Right lung (tissue), 10 donors: ENCODE measurements at places on chromosomes 5 and 9. TPM values are rescaled to one million over a fixed set of nuclear protein-coding genes. Genes with fewer than 3 reads are reported as not detected.

GRCh38 chr9:17191082-17191481 is 56.2 kb downstream of the CNTLN start:
- DNase-seq: no peak

DNA sequence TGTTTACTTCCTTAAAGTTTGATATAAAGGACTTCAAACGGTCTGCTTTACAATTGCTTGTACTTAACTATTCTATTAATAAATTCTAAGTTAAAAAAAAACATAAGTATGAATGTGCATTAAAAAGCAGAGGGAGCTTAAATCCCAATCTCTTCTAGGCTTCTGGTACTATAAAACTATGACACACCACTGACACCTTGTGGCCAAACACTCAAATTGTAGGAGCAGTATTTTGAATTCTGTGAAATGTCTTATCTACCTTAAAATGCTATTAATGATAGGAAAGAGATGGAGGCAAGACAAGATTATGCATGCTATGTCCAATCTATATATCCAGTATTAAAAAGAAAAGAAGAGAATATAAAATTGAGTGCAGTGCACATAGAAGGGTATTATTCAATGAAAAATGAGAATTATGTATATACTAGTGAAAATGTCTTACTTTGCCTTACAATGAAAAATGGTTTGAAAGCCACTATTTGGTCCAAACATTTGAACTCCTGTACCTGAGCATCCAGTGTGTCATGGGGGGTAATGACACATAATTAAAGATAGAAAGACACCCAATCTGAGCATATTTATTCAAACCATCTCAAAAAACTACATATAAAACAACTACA is 87.6 kb downstream of the ERP44 start:
- no peak for DNase-seq

GRCh38 chr5:79859588-79859987 is 131.5 kb downstream of the MTX3 start:
- no peak for DNase-seq

DNA sequence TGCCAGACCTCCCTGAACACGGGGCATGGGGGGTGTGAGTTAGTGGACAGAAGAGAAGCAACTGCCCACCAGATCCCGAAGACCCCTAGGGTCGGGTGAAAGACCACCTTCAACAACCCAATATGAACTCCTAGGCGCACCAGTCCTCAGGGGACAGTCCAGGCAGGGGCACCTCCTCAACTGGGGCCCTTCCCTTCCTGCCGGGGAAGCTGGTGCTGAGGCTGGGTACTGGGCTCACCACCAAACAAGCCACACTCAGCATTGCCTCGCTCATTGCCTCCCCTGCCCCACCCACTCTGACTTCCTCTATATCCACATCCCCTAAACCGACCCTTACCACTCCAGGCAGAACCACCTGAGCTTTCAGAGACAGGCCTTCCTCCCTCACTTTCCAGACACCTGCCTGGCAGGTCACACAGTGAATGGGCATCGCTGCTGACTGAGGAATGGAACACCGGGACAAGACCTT is 42.5 kb downstream of the SEMA4D start:
- DNase-seq: no peak

DNA sequence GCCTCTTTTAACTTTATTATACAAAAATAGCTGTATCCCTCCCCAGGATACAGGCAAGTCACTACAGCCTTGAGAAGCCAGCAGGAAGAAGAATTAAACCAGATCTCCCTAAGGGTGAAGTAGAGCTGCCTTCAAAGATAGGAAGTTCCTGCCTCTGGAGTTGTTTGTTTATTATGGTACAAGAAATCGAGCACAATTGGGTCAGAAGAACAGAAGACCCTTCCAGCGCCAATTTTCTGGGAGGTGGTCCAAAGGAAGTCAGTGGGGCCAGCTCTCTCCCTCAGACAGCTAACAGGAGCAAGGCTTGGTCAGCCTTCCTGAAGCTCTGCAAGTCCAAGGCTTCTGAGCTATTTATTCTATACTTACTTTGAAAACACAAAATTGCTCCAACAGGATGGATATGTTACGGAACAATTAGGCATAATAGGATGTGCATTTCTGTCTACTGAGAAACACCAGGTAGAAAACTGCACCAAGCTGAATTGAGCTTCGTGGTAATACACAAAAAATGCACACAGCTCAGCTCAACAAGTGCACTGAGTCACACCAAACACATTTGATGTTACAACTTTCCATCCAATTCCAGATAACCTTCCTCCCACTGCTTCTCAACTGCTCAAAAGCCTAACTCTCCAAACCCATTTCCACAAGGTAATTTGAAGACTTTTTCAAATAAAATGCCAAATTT is 16.0 kb downstream of the SERINC5 start:
- DNase-seq: peak; percentile 72

- DNase-seq: no peak
Measured at GRCh38 chr9:3736161-3736560, 210.4 kb upstream of the RFX3 start.

Gene HK3
- 0.70 TPM for polyA plus RNA-seq

- DNase-seq: peak; percentile 5
Measured at GRCh38 chr5:110836851-110837250, 98.0 kb downstream of the SLC25A46 start.

- no peak for DNase-seq
Measured at GRCh38 chr9:114570742-114571141, 16.8 kb upstream of the ATP6V1G1 start.

- DNase-seq: no peak
Measured at GRCh38 chr5:137617528-137618205, 118.2 kb downstream of the KLHL3 start.

GRCh38 chr5:96253140-96253539 is 179.9 kb downstream of the PCSK1 start:
- no peak for DNase-seq

- no peak for DNase-seq
Measured at GRCh38 chr9:5876026-5876425, 14.7 kb upstream of the MLANA start.

GRCh38 chr5:170923910-170924620 is 62.2 kb downstream of the RANBP17 start:
- no peak for DNase-seq

DNA sequence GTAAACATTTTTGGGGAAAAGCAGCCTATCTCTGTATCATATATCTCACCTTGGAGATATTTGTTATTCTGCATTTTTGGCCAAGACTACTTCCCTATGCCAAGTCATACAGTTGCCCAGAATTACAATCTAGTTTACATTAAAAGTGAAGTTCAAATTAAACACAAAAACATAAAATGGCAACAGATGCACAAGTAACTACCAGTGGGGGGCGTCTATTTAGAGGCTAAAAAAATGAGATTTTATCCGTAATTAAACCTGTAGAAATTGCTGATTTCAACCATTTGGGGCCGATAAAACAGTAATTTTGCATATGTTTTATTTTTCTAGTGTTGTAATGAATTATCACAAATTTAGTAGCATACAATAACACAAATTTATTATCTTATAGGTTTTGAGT is 787.1 kb upstream of the CHD1 start:
- no peak for DNase-seq

DNA sequence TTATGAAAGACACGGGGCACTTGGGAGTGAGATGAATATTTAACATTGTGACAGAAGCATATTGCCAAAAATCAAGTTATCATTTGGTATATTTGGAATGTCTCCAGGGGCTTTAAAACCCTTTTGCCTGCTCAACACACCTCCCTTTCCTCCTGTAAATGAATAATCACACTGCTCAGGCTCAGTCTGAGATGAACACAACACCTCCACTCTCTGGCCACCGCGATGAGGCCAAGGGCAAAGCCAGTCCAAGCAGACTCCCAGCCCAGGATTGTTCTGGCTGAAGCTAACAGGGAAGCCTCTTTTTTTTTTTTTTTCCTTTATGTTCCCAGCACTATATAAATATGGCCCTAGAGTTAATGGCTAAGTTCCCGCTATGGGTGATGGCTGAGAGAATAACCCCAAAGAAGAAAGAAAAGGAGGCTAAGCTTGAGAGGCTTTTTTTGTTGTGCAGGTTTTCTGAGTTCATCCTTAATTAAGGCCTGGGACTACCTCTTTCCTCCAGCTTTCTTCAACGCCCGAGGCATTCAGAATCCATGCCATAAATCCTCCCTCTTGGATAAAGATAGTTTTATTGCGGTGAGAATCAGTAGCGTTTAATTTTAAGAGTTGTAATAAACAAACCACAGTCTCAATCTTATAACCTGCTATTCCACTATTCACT is 10.5 kb upstream of the ERAP1 start:
- DNase-seq: no peak

GRCh38 chr9:125238127-125238914 is 2.8 kb downstream of the HSPA5 start:
- no peak for DNase-seq

DNA sequence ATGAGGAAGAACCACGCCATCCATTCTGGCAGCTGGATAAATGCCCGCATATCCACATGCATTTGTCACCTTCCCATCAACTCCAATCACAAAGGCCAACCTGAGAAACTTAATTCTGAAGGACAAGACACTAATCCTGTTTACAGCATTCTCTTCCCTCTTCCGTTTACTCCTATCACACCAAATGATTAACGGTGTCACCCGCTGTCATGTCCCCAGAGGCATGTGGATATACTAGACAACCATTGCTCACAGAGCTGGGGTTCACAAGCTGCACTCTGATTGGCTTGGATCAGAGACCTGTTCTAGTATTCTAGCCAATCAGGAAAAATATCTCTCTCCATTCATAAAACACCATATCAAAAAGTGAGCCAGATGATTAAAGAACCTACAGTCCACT is 3.6 kb downstream of the MACROH2A1 start:
- DNase-seq: no peak

- DNase-seq: no peak
Measured at GRCh38 chr5:158292981-158293380, 434.0 kb upstream of the CLINT1 start.

Gene SPINK6
- polyA plus RNA-seq: not detected

DNA sequence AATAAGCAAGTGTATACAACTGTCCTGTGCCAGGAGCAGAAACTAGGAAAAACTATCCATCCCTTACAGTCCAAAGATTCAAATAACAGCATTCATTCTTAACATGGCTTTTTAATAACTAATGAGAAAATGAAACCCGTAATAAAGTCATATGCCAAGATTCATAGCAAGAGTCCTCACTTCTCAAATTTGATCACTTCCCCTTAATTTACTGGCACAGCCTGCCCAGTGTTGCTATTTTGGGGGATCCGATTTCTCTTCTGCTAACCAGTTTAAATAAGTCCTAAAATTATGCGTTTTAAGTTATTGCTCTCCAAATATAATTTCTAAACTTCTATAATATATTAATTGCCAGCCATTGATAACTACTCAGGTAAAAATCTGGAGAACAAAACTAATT is 177.0 kb upstream of the PTGER4 start:
- no peak for DNase-seq

GRCh38 chr5:178305801-178306200 is 73.2 kb upstream of the PHYKPL start:
- no peak for DNase-seq

Gene FCN2
- polyA plus RNA-seq: not detected

Gene ELAVL2
- 3.5 TPM for polyA plus RNA-seq

DNA sequence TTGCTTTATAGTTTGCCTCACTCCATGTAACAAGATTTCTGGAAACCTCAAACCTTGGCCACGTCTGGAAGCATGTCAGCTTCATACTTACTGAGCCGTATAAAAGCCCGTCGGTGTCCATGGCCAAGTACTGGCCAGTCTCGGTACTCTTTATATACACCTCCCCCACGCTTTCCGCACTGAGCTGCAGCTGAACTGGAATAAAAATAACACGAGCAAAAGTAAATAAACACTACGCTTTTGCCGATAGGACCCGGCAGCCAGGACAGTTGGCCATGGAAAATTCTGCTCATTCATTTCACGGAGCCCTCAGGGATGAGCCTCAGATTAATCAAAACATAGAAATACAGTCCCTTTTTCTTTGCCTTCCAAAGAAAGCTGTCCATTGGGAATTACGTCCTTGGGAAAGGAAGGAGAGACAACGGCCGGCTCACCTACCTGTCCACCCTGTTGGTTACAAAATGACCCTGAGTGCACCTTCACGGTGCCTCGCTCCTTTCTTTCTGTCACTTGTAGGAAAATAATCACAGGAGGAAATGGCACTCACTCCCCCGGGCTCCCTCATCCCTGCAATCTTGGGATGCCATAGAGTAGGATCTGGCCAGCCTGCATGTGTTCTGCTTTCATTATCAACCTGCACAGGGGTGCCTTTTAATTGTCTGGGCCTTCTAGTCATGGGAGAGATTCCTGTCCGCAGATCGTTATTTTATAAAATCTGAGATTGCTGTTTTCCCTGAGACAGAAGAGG is 85.1 kb downstream of the FGF1 start:
- DNase-seq: peak; percentile 39

Gene PHYHD1
- 41.9 TPM for polyA plus RNA-seq

DNA sequence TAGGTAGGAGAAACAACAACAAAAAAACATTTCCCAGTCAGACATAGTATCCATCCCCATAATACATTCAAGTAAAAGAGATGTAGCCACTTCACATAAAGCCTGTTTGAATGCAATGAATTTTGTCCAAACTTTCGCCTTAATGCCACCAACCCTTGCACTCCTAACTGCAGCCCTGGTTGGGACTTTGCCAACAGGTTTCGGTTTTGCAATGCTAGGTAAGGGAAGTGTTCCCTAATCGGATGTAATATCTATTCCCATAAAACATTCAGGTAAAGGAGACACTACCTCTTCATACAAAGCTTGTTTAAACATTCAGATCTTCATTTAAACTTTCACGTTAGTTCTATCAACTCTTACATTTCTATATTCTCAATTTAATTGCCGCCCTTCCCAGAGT is 336.1 kb downstream of the DRD1 start:
- no peak for DNase-seq

Gene CDX1
- 0.66 TPM for polyA plus RNA-seq

DNA sequence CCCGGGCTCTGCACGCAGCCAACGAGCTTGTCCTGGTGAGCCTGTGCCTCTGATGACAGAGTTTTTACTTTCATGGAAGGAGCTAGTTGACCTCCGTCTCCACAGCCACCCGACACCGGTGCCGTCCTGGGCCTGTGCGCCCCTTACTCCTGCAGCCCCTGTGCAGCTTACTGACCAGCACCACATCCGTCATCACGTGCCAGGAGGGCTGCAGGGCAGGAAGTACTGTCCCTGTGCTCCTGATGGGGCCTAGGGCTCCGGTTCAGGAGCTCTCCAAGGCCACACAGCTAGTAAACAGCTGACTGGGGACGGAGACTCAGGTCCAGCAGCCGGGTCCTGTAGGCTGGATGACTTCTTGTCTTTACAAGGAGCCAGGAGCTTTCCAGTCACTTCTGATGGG is 10.2 kb downstream of the STKLD1 start:
- no peak for DNase-seq

GRCh38 chr5:82259172-82259800 is 18.9 kb downstream of the RPS23 start:
- DNase-seq: no peak

Gene SPATA31C1
- polyA plus RNA-seq: not detected
